ENCODE measurements at places on chromosomes 12 and 14.

DNA sequence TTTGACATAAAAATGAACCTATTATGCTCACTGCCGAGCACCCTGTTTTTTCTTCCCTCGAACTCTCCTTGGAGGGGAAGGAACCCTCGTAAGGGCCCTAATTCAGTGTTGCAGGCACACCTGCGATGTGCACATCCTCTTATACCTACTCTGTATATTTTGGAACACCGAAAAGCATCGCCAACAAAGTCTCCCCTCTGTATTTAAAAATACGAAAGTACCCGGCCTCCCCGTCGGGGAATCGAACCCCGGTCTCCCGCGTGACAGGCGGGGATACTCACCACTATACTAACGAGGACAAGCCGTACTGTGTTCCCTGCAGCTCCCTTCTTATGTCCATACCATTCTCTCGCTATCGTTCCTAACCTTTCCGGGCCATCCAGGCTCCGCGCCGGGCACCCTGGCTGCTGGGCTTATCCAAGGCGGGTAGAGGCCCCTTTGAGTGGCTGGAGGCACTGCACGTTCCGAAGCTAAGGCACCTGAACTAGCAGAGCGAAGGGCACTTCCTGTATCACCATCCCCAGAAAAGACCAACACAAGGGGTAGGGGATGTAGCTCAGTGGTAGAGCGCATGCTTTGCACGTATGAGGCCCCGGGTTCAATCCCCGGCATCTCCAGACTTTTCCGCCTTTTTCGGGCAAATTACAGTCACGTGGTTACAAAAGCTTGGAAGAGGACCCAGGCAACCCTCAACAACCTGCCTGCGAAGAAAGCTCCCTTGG, 25.1 kb upstream of the UBC start:
- DNase-seq: peak; percentile 93

DNA sequence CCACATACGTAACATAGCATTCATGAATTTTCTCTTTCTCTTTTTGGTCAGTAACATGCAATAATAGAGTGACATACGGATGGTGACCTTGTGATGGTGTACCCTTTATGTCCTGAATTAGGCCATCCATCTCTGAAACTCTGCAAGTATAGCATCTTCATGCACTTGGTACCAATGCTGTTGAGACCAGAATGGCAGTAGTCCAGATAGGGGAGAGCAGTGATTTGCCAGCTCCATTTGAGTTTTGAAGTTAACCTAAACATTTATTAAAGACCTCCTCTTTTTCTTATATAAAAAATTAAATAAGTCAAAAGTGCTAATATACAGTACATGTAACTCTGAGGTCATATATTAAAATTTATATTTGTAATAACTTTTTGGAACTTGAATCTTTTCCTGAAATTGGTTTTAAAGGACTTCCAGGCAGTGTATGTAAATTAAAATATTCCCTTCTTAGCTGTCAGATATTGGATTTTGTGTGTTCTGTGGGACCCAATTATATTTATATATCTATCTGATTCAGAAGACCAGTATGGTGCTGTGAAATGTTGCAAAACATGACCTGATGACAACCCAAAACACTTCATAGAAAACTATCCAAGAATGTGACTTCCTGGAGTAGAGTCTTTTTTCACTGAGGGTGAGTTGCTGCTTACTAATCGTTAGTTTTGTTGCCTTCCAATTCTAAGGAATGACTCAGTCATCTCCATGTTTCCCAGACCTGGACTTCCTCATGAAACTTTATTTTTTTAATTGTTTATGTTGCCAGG, 3.5 kb downstream of the ELK3 start:
- no peak for DNase-seq

DNA sequence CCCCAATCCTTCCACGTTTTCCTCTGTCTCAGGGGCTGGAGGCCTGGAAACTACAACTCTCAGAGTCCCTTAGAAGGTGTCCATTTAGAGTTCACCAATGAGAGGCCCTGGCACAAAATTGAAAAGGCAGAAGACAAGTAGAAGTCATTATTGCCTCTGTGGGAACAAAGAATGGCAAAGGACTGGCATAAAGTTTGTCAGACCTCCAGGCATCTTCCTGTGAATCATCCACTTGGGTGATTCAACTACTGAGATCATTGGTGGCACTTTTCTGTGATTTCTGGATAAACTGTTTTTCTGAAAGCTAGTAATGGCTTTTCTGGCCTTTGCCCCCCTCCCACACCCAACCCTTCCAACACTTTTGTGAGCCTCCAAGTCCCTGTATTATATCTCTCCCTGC, 42.6 kb upstream of the C12orf42 start:
- DNase-seq: no peak

DNA sequence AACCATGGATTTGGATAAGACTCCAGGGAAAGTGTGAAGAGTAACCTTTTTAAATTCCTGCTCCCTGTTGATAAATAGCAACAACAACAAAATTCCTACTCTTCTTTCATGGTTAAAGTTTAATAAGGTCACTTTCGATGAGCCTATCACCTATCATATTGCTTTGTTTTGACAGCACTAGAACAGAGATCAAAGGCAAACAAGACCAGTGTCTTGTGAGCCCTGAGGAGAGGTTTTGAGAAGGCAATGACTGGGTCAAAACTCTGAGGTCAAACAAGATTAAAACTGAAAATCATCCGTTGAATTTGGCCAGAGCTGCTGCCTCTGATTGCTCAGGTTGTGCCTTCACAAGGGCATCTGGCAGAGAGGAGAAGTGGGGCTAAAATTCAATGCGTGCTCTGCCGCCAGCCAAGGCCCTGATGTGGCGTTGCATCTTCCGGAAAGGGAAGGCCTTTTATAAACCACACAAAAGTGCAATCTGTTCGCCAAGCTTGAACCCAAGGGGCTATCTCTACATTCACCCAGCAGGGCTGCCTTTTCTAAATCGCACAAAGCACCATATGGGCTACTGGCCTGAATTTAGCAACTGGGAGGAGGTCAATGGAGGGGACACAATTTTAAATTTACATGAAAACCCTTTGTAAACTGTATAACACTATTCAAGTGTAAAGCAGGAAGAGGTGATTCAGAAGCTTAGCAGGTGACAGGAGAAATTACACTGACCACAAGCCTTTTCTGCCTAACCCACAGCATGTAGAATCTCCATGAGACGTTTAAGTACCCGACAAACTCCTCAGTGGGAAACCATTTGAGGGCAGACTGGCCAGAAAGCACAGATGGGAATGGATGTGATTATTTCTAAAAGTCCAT, 140.8 kb downstream of the DAD1 start:
- no peak for DNase-seq

DNA sequence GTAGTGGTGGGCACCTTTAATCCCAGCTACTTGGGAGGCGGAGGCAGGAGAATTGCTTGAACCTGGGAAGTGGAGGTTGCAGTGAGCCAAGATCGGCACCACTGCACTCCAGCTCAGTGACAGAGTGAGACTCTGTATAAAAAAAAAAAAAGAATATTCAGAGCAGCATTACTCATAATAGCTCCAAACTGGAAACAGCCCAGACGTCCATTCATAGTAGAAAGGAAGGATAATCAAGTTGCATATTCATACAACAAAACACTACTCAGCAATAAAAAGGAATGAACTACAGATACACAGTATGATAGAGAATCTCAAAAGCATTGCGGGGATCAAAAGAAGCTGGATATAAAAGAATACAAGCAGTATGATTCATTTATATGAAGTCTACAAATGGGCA, 19.1 kb downstream of the TMEM30B start:
- no peak for DNase-seq

DNA sequence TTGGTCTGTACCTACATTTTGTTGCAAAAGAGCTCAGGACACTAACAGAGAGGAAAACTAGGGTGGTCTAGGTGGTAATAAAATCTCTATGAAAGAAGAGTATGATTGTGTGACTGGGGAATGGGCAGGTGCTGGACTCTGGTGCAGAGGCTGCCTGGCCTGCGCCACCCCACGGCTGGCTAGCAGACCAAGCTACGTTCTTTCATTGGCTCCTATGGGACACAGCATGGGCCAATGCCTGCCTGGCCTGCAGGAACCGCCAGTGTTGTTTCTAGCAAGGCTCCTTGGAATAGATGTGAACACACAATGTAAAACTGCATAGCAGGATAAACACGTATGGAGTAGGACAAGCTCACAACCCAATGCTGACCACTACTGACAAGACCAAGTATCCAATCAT, 51.7 kb upstream of the CORO1C start:
- DNase-seq: no peak

- no peak for DNase-seq
Measured at GRCh38 chr12:112941528-112942335, 3.5 kb downstream of the OAS3 start.

GRCh38 chr12:51980051-51980808, 26.5 kb upstream of the TAMALIN start:
- peak; percentile 77 for DNase-seq

GRCh38 chr14:46988312-46988711, 336.7 kb upstream of the RPL10L start:
- no peak for DNase-seq

DNA sequence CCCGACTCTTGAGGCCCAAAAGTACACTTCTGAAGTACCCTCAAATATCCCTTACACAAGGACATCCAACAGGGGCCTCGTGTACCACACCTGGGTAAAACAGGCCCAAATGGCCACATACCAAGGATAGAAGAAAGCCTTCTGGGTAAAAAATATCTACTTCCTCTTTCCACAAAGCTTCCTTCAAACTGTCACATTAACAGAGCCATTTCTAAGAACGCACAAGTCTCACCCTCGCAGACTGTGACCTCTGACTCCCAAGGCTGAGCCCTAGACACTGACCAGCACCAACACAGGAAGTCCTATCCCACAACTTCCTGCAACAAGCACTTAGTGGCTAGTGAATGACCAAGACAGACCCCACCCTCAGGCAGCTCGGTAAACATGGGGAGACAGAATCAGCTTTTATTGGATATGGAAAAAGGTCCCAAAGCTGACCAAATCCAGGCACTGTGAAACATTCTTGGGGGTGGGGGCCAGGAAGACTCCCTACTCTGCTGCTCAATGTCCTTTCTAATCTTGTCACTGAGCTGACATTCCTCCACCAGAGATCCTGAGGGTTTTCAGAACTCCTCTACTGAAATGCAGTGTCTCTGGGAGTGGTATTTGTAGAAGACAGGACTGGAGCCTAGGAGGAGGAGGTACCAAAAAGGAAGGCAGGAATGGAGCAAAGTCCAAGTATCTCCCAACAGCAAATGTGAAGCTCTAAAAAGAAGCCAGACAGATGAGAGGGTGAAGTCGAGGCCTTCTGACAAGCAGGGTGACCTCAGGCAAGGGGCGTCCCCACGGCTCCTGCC, 15.9 kb downstream of the KCTD10 start:
- no peak for DNase-seq

DNA sequence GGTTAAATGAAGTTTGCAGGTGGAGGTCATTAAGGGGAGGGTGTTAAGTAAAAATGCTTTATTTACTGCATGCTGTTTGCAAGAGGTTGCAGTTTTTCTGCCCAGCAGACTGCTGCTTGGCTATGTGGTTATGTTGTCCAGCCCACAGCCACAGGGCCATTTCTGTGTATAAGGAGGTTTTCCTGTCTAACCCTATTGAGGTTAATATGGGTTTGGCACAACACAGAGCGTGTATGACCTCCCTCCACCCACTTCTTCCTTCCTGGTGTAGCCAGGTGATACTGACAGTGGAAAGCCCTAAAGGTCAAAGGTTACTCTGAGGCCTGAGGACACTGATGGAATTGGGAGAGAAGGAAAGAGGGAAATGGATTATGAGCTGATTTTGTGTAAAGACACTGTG, 253.7 kb upstream of the PWP1 start:
- DNase-seq: no peak

DNA sequence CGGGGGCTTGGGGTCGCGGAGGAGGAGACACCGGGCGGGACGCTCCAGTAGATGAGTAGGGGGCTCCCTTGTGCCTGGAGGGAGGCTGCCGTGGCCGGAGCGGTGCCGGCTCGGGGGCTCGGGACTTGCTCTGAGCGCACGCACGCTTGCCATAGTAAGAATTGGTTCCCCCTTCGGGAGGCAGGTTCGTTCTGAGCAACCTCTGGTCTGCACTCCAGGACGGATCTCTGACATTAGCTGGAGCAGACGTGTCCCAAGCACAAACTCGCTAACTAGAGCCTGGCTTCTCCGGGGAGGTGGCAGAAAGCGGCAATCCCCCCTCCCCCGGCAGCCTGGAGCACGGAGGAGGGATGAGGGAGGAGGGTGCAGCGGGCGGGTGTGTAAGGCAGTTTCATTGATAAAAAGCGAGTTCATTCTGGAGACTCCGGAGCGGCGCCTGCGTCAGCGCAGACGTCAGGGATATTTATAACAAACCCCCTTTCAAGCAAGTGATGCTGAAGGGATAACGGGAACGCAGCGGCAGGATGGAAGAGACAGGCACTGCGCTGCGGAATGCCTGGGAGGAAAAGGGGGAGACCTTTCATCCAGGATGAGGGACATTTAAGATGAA, 630 bp downstream of the FOS start:
- peak; percentile 74 for DNase-seq

GRCh38 chr12:60078026-60078425, 482.2 kb downstream of the SLC16A7 start:
- DNase-seq: no peak

DNA sequence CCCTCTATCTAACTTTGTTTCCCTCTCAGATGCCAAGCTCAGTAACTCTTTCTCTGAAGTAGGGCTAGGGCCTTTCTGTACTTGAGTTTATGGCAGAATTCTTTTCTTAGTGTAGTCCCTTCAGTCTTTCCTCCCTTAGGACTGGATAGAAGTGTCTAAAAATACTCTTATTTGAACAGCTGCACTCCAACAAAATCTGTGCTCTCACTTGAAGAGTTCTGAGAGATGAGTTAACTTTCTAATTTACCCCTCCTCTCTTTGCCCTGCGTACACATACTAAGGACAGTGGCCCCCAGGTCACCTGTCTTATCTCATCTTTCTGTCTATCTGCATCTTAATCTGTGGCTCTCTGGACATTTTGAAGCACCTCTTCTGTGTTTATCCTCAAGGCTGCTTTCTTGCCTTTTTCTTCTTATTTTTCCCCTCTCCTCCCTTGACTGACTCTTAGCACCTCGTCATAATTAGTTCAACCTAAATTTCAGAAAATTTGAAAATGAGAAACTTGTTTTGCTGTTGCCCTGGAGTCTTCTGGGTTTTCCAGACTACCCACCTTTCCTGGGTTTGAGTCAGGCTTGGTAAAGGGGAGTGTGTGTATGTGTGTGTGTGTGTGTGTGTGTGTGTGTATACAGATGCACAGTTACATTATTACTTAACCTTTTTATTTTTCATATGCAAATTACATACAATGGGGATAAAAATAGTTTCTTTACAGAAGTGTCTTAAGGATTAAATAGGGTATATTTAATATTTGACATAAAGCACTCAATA, 23.9 kb downstream of the NCKAP1L start:
- no peak for DNase-seq

DNA sequence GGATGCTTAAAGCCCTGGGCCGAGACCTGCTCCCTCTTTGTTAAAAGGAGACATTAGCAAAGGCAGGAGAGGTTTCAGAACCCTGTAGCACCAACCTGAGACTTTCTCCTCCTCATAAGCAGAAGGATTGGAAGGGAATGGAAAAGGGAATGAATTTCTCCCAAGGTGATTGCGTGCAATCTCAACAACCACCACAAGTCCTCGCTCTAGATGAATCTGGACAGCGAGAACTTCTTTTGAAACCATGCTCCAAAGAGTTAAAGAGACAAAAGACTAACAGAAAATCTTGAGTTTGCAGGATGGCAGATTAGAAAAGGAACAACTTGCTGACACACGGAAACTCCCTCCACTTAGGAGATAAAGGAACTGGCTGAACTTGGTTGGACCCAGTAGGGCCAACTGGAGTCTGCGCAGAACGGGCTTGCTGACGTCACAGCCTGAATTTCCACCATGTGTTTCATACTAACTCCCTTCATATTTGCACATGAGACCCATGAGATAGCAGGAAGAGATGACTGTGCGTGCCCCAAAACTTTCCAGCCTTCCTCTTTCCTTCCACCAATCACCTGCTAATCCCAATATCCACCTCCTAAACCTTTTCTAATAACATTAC, 137.0 kb downstream of the PTPN11 start:
- no peak for DNase-seq
